ENCODE measurements at places on chromosomes 1 and 21. TPM values are rescaled to one million over a fixed set of nuclear protein-coding genes. Genes with fewer than 3 reads are reported as not detected.

GRCh38 chr1:67618285-67619018, 66.5 kb upstream of the GADD45A start:
- DNase-seq = no peak

DNA sequence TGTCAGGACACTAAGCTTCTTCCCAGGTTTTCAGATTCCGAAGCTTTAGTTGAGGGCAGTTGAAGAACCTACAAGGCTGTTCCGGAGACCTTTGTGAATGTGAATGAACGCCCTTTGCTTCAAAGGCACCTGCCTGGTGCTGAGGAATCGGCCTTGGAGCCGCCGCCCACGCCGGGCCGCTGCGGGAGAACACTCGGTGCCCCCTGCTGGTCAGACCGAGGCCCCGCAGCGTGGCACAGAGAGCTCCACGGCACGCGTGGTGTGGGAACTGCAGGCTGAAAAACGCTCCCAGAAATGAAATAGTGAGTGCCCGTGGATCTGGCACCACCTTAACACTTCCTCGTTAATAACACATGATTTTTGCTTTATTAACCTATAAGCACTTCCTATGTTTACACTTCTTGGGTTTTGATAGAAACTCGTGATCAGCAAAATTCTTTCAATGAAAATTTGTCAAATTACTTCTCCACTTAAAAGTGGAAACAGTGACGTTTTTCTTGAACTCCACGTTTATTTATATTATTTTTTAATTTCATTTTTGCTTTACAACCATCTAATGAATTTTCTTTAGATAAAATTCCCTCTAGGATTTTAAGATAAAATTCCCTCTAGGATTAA, 460.6 kb downstream of the DSCAM start:
- DNase-seq = no peak

DNA sequence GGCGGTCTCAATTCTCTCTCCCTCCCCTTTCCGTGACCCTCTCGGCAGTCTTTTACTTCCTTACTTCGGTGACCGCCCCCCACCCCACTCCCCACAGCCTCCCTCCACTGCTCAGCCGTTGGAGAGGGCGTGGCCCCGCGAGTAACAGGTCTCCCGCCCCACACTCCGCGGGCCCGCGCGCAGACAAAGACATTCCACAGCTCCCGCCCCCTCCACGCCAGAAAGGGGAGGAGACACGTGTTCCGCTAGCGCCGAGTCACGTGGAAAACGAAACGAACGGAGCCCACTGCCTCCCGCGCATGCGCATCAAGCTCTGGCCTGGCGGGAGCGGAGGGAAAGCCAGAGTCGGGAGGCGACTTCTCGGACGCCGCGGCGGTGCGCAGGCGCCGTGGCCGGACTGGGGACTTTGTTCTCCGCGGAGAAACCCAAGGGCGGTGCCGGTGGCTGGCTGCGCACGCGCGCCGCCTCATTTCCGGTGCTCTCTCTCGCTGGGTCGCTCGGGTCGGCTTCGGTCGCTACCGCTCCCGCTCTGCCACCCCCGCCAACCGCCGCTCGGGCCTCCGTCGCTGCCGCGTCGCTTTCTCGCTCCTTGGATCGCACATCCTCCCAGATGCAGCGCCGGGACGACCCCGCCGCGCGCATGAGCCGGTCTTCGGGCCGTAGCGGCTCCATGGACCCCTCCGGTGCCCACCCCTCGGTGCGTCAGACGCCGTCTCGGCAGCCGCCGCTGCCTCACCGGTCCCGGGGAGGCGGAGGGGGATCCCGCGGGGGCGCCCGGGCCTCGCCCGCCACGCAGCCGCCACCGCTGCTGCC, at the start of gene KHDRBS1:
TSS of gene KHDRBS1 (plus strand) at position 483 of the 813 bp plus-strand sequence. CDS start at position 611, 128 bp downstream.
- peak; percentile 98 for DNase-seq

The SERPINC1 gene
- 0.61 TPM for total RNA-seq

DNA sequence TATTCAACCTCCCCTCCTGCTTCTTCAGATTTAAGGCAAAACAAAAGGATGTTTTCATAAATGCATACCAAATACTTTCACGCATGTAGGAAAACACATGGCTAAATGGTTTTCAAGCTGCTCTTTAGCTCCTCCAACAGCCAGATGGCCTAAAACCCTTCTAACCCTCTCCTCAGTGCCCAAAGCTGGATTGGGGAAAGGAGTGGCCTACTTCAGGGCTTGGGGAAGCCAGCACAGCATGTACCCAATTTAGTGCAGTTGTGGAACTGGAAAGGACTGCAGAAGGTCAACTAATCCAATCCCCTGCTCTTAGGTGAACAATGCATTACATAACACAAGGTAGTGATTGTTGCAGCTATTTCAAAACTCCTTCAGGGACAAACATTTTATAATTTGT, 9.3 kb downstream of the F5 start:
- no peak for DNase-seq

DNA sequence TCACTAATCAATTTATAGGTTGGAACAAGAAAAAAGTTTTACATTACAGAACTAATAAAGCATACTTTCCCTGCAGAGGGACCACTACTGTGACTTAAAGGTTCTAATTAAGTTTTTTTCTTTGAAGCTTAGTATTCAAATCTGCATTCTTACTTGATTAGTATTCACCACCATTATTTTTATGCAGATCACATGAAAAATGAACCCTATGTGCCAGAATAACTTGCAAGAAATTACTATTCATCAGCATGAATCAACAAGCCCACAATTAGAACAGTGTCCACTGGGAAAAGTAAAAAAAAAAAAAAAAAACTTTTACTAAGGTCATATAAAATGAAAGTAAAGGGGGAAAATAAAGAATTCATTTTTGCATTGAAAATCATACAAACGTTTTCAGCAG, 90.8 kb downstream of the SMYD3 start:
- no peak for DNase-seq

DNA sequence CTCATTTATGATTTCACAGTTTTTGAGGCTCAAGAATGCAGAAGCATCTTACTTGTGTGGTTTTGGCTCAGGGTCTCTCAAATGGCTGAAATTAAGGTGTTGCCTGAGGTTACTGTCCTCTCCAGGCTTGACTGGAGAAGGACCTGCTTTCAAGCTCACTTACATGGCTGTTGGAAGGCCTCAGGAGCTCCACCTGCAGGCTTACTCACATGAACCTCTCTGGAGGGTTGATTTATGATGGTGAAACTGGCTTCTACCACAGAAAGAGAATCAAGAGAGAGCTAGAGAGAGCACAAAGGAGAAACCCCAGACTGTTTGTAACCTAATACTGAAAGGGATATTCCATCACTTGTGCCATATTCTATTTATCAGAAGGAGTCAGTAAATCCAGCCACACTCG, 6.2 kb upstream of the KCNK2 start:
- DNase-seq = no peak

The ANGPTL3 gene
- total RNA-seq = not detected

DNA sequence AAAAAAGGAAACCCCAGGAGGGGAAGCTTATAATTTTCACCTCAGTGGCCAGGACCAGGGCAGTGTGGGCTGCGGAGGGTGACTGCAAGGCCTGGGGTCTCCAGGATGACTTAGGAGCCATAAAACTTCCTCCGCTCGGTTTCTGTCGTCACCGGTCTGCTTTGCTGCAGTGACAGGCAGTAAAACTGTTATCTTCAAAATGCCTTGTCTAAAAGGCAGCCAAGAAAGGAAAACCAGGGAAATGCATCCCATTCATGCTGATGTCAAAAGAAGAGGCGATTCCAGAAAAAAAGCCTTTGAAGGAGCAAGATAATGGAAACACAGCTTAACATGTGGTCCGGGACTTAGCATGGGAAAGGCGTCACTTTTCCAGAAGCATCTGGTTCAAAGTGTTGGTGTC, 42.0 kb downstream of the COL6A1 start:
- no peak for DNase-seq

- no peak for DNase-seq
These were observed 103.8 kb downstream of the RUNX1 start for GRCh38 chr21:34945288-34945687.

The NME7 gene
- total RNA-seq = 4.2 TPM

GRCh38 chr1:207404849-207405525, 49.1 kb upstream of the CR2 start:
- no peak for DNase-seq

The ORC1 gene
- total RNA-seq = 24.5 TPM

The FCRLB gene
- 7.9 TPM for total RNA-seq

GRCh38 chr1:110161849-110162248, 11.6 kb downstream of the SLC6A17 start:
- no peak for DNase-seq

GRCh38 chr21:37758982-37759381, 157.3 kb downstream of the KCNJ6 start:
- DNase-seq = no peak

The HIVEP3 gene
- total RNA-seq = 13.6 TPM

The KIAA0040 gene
- total RNA-seq = 29.2 TPM

The CORT gene
- total RNA-seq = not detected

- no peak for DNase-seq
These were observed 13.3 kb downstream of the PTP4A2 start for GRCh38 chr1:31924839-31925238.

All from GM12878 (cell line).